Activated T-helper 1 cell treated with anti-CD3 and anti-CD28 coated beads, Interleukin-2, amount 50 U/mL, for 16 hours (primary cell): ENCODE measurements at places on chromosomes 1 and 21.

DNA sequence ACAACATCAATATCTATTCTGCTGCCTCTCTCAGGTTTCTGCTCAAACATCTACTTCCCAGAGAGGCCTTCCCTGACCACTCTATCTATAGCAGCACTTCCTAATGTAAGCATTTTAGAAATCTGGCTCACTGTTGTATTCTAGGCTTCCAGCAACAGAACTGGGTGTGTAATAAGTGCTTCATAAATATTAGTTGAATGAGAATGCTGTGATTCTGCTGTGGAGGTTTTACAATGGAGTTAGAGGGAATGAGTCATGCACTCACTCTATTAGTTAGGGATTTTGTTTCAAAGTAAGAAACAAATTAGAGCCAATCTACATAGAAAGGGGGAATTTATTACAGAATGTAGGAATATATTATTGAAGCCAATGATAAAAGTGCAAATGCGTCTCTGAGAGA is 38.6 kb upstream of the SLC35F3 start:
- no peak for DNase-seq

DNA sequence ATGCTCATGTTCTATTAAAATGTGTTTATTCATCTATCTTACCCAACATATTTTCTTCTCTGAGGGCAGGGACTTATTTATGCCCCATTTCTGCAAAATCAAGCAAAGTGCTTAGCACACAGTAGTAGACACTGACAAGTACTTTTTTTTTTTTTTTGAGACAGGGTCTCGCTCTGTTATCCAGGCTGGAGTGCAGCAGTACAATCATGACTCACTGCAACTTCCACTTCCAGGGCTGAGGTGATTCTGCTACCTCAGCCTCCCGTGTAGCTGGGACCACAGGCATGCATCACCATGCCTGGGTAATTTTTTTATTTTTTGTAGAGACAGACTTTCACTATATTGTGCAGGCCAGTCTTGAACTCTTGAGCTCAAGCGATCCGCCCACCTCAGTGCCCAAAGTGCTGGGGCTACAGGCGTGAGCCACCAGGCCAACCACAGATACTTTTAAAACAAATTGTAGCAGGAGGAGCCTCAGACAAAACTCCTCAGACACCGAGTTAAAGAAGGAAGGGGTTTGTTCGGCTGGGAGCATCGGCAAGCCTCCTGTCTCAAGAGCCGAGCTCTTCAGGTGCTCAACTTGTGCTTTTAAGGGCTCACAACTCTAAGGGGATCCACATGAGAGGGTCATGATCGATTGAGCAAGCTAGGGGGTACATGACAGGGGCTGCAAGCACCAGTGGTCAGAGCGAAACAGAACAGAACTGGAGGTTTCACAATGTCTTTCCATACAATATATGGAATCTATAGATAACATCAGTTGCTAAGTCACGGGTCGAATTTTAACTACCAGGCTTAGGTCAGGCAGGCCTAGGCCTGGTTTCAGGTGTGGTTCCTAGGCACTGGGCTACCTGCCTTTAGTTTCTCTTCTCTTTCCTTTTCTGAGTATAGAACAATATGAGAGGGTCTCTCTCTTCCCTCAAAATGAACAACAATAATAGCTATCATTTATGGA is 5.7 kb upstream of the TMEM167B start:
- no peak for DNase-seq

GRCh38 chr1:236181059-236181458 is 38.7 kb downstream of the GPR137B start:
- no peak for DNase-seq

DNA sequence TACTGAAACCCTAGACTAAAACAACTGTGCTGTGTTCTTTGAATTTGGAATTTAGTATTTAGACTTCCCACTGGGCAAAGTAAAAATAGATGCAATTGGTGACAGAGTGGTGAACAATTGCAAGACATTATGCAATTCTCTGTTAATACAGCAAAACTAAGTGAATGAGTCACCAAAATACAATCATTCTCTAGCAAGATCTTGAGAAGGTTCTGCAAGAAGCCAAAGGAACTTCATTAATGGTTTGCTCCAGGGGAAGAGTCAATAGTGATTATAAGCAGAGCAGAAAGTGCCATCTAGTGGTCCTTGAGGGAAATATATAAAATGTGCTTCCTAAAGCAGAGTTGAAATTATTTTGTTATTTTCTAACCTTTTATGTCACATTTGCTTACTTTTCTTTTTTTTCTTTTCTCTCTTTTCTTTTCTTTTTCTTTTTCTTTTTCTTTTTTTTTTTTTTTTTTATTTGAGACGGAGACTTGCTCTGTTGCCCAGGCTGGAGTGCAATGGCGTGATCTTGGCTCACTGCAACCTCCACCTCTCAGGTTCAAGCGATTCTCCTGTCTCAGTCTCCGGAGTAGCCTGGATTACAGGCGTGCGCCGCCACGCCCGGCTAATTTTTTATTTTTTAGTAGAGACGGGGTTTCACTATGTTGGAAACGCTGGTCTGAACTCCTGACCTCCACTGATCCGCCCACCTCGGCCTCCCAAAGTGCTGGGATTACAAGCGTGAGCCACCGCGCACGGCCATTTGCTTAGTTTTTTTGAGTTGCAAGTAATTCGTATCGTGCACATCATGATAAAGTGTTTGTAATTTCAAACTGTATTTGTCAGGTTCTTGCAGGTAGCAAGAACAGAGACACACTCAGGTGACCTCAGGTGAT is 99.2 kb downstream of the CTH start:
- no peak for DNase-seq

GRCh38 chr1:36239941-36240637 is 15.8 kb downstream of the THRAP3 start:
- DNase-seq = no peak

DNA sequence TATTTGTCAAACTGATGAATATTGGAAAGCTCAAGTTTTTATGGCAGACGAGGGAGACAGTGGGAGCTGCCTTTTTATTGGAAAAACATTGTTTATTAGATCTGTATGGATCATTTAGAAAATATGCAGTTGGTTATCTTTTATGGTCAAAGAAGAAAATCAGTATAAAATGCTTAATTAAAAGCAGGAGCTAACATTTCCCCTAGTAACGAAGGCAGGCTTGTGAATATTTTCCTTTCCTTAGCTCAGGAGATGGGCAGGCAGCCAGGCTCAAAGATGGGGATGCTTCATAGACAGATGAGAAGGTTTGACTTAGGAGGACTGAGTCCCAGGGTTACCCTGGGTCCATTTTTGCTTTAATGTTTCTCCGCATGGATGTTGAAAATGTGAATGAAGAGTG is 26.0 kb downstream of the ROR1 start:
- no peak for DNase-seq

- no peak for DNase-seq
These were observed 11.6 kb downstream of the UAP1 start for GRCh38 chr1:162573136-162573535.
